Fibroblast of the aortic adventitia (primary cell): ENCODE measurements at places on chromosomes 3 and 15. TPM values are rescaled to one million over a fixed set of nuclear protein-coding genes. Genes with fewer than 3 reads are reported as not detected.

The TNFSF10 gene
- 1.1 and 5.0 TPM in 2 replicates for total RNA-seq

The CCDC13 gene
- total RNA-seq, result 0.27 and 8.6 TPM in 2 replicates

The IL17RD gene
- 9.5 and 13.6 TPM in 2 replicates for total RNA-seq

The C3orf70 gene
- total RNA-seq, result 0.16 and 1.1 TPM in 2 replicates

The TTLL13 gene
- total RNA-seq, result 0.09 TPM in 1 of 2 replicates, not detected in the other

The BUB1B gene
- total RNA-seq, result 1.3 and 35.2 TPM in 2 replicates

The ZNF280D gene
- 30.9 and 55.3 TPM in 2 replicates for total RNA-seq

The CSPG5 gene
- 0.09 TPM in 1 of 2 replicates, not detected in the other for total RNA-seq

The SLC24A1 gene
- 7.9 and 13.2 TPM in 2 replicates for total RNA-seq

The ALDH1A2 gene
- 0.08 and 2.1 TPM in 2 replicates for total RNA-seq

The AP4E1 gene
- total RNA-seq, result 12.2 and 17.1 TPM in 2 replicates

The CPLX3 gene
- total RNA-seq, result not detected in 2 replicates

The ACAA1 gene
- 20.6 and 40.9 TPM in 2 replicates for total RNA-seq

The ALDH1L1 gene
- 0.18 and 0.25 TPM in 2 replicates for total RNA-seq

The ERICH6 gene
- 0.18 and 0.41 TPM in 2 replicates for total RNA-seq

The GNAT1 gene
- not detected in 2 replicates for total RNA-seq

The CHMP2B gene
- total RNA-seq, result 48.1 and 60.5 TPM in 2 replicates

The GLDN gene
- total RNA-seq, result 0.49 and 13.3 TPM in 2 replicates

The CYP8B1 gene
- not detected in 2 replicates for total RNA-seq

The C3orf62 gene
- 1.3 and 2.9 TPM in 2 replicates for total RNA-seq

The GOLGA6A gene
- not detected in 2 replicates for total RNA-seq

The FAM174B gene
- 2.2 and 5.5 TPM in 2 replicates for total RNA-seq
